ENCODE measurements at places on chromosomes 16 and 17. TPM values are rescaled to one million over a fixed set of nuclear protein-coding genes. Genes with fewer than 3 reads are reported as not detected.

Gene KRTAP4-6
- total RNA-seq, result not detected

Gene TEKT5
- total RNA-seq, result not detected

Gene SEZ6L2
- 2.0 TPM for total RNA-seq

- DNase-seq, result no peak
Observed at GRCh38 chr17:73911726-73912372, 267.6 kb upstream of the SDK2 start.

- DNase-seq, result peak; percentile 18
Observed at GRCh38 chr17:600576-601243, 113.9 kb downstream of the VPS53 start.

DNA sequence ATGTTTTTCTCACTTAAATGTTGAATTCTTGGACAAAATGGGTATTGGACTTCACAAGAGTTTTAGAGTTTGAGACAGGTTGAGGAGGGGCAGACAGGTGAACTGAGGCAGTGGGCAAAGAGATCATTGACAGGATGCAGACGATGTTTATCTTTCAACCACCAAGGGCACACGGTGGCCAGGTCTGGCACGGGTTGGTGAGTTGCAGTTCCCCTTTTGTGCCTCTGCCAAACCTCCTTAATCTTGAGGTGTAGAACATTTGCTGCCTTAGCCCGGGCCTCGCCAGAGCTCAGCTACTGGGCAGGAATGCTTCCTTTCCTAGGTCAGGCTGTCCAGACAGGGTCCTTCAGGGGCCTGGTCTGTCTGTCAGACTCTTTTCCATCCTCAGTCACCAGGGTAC is 567.4 kb upstream of the SOX9 start:
- DNase-seq, result no peak

GRCh38 chr17:44906010-44906646 is 6.9 kb upstream of the EFTUD2 start:
- no peak for DNase-seq

All from transverse colon (tissue), 4 donors.